ENCODE measurements at places on chromosomes 2 and 18.
A peak's percentile ranks its signal among the peaks of the same experiment; 100 is the strongest.

DNA sequence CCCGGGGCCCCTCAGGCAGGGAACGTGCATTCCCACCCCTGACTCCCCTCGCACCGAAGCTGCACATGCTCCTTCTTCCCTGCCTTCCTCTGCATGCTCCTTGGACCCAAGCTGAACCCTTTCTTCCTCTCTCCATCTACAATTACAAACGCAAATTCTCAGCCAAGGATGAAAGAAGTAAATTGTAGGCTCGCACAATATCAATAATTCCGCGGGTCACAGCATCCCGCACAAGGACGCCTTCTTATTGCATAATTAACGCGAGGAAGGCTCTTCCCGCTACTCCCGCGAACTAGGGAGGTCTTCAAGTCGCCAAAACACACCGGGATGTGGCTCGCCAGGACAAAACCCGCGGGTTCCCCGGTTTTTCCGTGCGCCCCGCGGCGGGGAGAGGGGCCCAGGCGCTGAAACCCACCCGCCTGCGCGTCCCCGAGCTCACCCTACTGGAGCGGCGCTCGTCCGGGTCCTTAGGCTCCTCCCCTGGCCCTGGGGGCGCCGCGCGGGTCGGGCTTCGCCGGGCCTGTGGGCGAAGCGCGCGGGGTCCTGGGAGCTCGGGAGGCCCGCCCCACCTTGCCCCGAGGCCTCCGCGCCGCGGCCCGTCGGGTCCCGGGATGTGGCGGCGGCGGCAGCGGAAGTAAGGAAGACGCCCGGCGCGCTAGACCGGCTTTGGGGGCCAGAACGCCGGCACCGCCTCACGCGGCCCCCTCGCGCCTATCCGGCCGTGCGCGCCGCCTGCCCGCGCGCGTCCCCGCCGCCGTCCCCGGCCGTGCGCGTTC lies at the start of gene CHST10:
TSS of gene CHST10 (minus strand) at position 734 of the 776 bp plus-strand sequence. CDS start 10,993 bp downstream, outside the sequence.
- peak; percentile 85 for DNase-seq

DNA sequence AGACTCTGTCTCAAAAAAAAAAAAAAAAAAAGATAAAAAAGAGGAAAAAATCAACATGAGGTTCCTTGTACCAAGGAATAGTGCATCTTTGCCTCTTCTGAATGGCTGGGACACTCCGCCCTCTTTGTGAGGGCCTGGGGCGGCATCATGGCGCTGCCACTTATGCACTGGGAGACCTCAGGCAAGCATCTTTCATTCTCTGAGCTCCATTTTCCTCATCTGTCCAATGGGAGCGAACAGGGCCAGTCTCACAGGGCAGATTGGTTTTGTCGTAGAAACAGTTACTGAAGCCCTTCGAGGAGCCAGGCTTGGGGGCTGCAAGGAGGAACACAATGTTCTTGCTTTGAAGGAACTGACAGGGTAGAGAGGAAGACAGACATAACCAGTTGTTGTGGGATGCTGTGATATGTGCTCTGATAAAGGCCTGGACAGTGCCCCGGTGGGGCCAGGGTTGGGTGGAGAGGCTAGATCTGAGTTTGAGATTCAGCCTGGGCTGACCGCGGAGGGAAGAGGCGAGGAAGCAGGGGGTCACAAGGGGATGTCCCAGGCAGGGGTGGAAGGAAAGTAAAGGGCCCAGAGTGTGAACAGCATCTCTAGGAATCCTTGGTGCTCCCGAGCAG lies 14.1 kb downstream of the ZFP36L2 start:
- no peak for DNase-seq

GRCh38 chr2:39433586-39434195 lies 3.4 kb downstream of the MAP4K3 start:
- DNase-seq = no peak

GRCh38 chr18:3692691-3693090 lies 242.7 kb downstream of the TGIF1 start:
- DNase-seq = no peak

DNA sequence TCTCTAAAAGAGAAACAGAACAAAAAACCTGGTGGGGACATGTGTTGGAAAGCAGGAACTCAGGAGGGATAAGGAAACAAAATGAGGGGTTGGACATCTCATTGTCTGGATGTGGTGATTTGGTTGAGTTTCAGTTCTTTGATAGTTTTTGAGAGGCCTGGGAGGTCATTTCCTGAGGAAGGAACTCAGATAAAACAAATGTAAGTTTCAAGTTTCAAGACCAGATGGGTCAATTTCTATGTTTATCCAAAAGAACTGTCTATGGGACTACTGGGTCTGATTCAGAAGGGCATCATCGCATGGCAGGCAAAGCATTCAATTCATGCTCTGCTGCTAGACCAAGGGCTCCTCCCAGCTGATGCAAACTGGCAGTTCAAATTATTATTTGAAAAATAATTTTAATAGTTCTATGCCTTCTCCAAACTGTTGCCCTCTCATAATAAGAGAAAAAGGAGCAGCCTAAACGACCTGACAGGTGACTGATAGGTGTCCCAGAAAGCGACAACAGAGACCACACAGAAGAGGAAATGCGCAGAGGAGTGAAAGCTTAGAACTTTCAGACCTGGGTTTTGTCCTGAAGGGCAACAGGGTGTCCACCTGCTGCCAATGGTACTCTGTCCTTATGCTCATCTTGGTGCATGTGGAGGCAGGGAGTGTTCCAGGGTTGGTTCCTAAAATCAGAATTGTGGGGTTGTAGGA lies 39.3 kb upstream of the SH3RF3 start:
- DNase-seq = no peak

GRCh38 chr2:37686792-37687526 lies 15.5 kb upstream of the CDC42EP3 start:
- no peak for DNase-seq

GRCh38 chr18:55248495-55248894 lies 289.2 kb upstream of the CCDC68 start:
- DNase-seq = no peak

DNA sequence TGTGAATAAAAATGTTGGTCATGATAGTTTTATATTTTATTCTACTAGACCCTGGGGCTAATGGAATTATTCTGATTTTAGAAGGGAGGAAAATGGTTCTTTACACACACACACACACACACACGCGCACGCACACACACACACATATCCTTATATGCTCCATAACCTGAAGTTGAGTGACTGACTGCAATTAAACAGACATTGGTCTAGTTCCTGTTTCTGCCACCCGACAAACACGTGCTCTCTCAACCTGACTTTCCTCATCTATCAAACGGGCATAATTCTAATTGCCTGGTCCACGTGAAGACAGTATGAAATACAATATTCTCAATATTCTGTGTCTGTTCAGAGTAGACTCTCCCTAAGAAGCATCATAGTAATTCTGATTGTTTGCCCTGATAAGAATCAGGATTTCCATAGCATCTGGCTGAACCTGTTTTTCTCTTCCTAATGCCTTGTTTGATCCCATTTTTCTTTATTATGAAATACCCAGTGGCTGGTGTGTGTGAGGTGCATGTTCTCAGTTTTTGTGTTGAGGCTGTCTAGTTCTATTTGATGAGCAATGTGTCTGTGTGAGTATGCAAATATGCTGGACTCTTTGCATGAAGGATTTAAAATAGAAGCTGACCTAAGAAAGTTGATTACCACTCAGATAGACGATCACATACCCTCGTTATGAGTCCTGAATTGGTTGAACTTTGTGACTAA lies 51.0 kb downstream of the SETBP1 start:
- no peak for DNase-seq

- DNase-seq = peak; percentile 32
Observed at GRCh38 chr18:36186461-36187192, 670 bp upstream of the MOCOS start.

GRCh38 chr2:124027182-124027581 lies 2.1 kb downstream of the CNTNAP5 start:
- DNase-seq = peak; percentile 59

DNA sequence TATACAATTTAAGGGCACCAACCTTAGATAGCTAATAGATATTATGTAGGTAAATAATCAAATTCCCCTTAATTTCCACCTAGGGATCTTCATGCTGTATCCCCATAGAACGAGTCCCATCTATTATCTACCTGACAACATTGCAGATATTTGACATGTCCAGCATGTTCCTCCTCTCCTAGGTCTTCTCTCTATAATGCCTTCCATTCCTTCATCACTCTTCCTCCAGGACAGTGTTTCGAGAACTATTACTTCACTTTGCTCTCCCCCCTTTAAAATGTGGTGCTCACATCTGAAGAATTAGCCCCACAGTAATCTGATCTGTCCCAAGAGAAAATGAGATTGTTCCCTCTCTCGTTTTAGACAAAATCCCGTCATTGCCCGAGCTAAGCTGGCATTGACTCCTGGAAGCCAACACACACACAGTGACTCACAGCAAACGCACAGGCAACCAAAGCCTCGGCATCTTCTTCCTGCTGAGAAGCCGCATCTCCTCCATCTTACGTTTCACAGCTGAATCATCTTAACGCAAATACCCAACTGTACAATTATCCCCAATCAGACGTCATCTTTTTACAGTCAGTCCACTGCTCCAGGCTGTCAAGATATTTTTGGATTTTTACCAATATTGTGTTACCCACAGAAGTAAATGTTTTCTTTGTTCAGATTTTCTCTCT lies 162.9 kb upstream of the AGAP1 start:
- no peak for DNase-seq

GRCh38 chr2:23169896-23170295 lies 215.1 kb upstream of the KLHL29 start:
- DNase-seq = no peak

- DNase-seq = no peak
Observed at GRCh38 chr2:70330476-70330875, 28.6 kb upstream of the FAM136A start.

DNA sequence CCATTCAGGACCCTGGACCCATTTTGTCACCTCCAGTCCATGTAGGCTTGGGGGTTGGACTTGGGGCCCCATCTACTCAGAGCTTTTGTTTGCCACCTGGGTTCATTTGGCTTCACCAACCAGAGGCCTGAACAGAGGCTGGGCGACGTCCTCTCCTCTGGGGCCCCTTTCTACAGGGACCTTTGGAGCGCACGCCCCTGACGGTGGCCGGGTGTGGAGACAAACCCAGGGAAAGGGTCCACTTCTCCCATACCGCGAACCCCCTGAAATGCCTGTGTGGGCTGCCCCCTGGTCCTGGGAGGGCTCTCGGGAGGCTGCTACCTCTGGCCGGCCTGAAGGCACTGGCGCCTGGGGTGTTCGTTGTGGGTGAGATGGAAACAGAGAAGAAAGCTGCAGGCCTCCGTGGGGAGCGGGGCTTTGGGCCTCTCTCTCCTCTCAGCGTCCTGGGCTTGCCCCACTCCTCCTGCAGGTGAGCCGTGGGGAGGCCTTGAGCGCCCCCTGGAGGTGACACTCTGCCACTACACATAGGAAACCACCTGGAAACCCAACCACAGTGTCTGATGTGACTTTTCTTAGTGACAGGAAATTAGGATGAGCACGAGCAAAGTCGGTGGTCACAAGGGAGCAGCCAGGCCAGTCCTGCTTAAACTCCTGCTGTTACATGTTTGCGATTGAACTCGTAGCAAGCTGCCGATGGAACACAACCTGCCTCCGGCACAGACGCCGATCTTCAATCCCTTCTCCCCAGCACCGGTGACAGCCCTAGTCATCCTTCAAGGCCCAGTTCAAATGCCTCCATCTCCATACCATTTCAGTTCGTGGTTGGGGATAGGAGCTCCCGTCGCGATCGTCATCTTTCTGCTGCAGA lies 12.0 kb upstream of the NTSR2 start:
- peak; percentile 91 for DNase-seq

DNA sequence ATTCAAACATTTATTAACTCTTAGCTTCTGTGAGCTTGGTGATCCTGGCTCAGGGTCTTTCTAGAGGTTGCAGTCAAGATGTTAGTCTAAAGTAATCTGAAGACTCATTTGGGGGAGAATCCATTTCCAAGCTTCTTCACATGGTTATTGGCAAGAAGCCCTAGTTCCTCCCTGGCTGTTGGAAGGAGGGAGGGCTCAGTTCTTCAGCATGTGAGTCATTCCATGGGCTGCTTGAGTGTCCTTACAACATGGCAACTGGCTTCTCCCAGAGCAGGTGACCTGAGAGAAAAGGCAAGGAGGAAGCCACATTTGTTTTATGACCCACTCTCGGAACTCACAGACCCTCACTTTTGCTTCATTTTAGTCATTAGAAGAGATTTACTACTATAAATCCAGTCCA lies 10.6 kb upstream of the C2orf74 start:
- DNase-seq = no peak

DNA sequence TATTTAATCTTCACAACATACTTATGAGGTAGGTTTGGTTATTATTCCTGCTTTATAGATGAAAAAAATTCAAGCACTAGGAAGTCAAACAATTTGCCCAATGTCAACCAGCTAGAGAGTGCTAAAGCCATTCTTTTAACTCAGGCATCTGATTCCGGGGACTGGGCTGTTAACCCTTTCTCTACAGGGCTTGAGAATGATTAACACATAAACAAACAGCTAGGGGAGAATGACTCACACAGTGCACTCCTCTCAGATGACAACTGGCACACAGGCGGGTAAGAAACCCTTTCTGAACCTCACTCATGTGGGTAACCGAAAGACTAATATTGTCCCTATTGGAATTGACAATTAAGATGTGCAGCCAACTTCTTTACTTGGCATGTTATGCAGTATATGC lies 86.3 kb upstream of the FSHR start:
- DNase-seq = no peak

DNA sequence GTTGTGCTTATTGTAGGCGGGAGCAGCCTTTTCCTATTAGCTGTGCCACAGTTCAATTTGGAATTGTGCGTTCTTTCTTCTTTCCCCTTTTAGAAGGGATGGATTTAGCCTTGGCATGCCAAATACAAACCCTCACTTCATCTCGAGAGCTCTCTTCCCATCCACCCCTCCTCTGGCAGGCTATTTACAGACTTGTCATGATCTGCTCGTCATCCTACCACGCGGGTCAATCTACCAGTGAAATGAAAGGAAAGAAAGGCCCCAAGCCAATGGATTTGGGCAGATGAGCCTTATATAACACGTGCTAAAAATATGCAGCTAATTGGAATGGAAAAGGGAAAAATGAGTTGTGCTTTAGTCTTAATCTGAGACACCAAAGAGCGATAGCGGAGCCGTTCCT lies 277.5 kb downstream of the PRKCE start:
- no peak for DNase-seq

DNA sequence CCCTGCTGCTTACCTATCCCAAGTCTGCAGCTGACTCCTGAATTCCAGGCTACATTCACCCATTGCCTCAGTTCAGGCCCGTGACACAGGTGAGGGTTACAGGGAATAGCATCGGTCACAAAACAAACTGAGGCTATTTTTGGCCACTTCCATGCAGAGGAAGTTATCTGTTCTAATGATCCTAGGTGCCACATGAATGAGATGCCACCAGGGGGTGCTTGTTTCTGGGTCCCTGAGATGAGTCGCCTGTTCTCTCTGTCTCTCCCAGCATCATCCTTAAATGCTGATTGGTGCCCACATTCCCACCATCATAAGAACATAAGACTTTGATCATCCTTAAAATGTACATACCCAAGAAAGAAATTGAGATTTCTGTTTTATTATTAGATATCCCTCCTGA lies 119.0 kb upstream of the CELF4 start:
- DNase-seq = no peak

- peak; percentile 31 for DNase-seq
Observed at GRCh38 chr2:143934626-143935481, 585.1 kb downstream of the ZEB2 start.

GRCh38 chr2:25845843-25846505 lies 32.3 kb downstream of the ASXL2 start:
- no peak for DNase-seq

- DNase-seq = no peak
Observed at GRCh38 chr2:69007603-69008002, 5.4 kb upstream of the ANTXR1 start.

GRCh38 chr18:24208270-24209035 lies 69.6 kb downstream of the CABYR start:
- no peak for DNase-seq

- no peak for DNase-seq
Observed at GRCh38 chr2:39937621-39938020, 158.6 kb upstream of the THUMPD2 start.
